ENCODE measurements at places on chromosomes 12 and 14. TPM values are rescaled to one million over a fixed set of nuclear protein-coding genes. Genes with fewer than 3 reads are reported as not detected.

TMEM179 gene
- total RNA-seq: not detected

DNA sequence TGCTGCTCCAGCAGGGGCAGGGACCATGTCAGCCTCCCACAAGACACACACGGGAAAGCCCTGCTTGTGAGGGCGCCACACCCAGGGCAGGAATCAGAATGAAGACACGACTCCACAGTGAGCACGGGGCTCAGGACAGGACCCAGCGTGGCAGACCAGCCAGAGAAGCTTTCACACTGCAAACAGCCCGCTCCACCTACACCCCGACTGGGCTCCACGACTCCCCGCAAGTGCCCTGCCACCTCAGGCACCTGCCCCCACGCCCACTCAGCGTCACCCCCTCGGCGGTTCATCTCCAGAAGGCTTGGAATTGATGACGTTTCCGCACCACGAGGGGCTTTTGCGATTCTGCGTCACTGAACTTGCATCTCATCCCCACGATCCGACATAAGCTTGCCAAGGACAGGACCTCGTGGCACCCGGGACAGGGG is 91.1 kb downstream of the FBXL14 start:
- H3K27ac ChIP-seq: no peak overlapping the region
- no peak for DNase-seq
- no peaks in the 10 kb centered on the region for H3K36me3 ChIP-seq
- H3K27me3 ChIP-seq: no peaks in the 10 kb centered on the region
- peaks cover 30% of the 10 kb centered on the region for H3K4me1 ChIP-seq

DNA sequence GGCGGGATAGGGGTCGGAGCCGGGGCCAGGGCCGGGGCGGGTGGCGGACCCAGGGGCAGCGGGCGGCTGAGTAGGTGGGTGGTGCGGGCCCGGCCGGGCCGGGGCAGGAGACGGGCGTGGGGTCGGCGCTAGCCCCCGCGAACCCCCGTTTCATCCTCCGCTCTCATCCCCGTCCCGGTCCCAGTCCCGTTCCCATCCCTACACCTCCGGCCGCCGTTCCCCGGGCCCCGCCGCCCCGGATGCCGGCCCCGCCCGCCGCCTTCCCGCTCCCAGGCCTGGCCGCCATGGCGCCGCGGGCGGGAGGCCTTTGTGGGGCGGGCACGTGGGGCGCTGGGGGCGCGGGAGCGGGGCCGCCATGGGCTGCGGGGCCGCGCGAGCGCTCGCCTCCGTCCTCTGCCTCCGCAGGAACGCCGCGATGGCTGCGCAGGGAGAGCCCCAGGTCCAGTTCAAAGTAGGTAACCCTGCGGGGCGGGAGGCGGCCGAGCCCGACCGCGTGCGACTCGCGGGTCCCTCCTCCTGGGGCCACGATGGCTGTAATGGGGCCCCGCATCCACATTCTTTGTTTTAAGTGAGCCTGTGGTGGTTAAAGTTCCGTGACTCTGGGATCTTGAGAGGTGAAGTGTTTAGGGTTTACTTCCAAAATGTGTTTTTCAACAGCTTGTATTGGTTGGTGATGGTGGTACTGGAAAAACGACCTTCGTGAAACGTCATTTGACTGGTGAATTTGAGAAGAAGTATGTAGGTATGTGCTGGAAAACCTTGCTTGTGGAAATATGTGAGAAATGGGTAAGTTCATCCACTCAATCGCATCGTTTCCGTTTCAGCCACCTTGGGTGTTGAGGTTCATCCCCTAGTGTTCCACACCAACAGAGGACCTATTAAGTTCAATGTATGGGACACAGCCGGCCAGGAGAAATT is 572 bp downstream of the RAN start:
- peak overlapping the region; percentile 99 for H3K27ac ChIP-seq
- no peak for DNase-seq
- H3K36me3 ChIP-seq: peaks cover 46% of the 10 kb centered on the region
- peak overlapping the region; percentile 95 for H3K4me3 ChIP-seq
- peaks cover 39% of the 10 kb centered on the region for H3K4me1 ChIP-seq

KLHDC1 gene
- 4.5 TPM for total RNA-seq

CLEC14A gene
- 12.7 TPM for total RNA-seq

MYO1A gene
- total RNA-seq: 0.38 TPM

DNA sequence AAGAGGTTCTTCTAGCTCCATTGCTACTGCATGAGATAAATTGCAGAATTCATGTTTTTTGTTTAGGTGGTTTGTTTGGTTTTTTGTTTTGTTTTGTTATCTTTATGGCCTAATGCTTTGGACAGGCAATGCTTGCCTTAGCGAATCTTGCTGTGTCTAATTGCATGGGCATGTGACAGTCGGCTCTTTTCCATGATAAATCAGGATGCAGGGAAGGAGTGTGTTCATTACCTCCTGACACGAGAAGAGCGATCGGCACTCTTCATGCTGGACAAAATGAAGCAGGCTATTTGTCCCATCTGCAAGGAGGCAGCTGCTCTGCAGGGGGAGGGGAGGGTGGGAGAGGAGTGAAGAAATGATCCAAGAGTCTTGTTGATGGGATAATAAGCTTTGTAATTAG is 6.5 kb downstream of the CCDC60 start:
- H3K4me3 ChIP-seq: no peak overlapping the region
- DNase-seq: no peak
- peaks cover 10% of the 10 kb centered on the region for H3K27me3 ChIP-seq
- H3K36me3 ChIP-seq: no peaks in the 10 kb centered on the region
- H3K27ac ChIP-seq: no peak overlapping the region

DNA sequence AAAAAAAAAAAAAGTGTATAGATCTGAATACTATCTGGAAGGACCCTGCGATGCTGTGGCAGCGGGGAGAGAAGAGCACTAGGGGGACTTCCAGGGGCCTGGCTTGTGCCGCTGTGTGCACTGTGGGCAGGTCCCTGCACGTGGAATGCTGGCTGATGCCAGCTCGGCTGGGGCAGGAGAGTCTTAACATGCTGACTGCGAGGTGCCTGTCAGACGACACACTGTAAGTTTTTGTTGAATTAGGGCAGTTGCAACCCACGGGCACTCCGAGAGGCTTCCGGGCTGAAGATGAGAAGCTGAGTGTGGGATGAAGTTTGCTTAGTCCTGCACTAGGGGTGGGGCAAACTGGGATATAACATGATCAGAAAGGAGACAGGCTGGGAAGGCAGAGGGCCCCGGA is 10.7 kb downstream of the GLT1D1 start:
- no peaks in the 10 kb centered on the region for H3K36me3 ChIP-seq
- no peaks in the 10 kb centered on the region for H3K4me1 ChIP-seq
- no peaks in the 10 kb centered on the region for H3K27me3 ChIP-seq
- DNase-seq: no peak

- no peaks in the 10 kb centered on the region for H3K27me3 ChIP-seq
- H3K36me3 ChIP-seq: no peaks in the 10 kb centered on the region
- H3K4me3 ChIP-seq: no peak overlapping the region
Observed at GRCh38 chr12:68119250-68119649, 40.3 kb downstream of the IFNG start.

KMT2D gene
- total RNA-seq: 29.4 TPM

CMA1 gene
- total RNA-seq: 0.53 TPM

DNA sequence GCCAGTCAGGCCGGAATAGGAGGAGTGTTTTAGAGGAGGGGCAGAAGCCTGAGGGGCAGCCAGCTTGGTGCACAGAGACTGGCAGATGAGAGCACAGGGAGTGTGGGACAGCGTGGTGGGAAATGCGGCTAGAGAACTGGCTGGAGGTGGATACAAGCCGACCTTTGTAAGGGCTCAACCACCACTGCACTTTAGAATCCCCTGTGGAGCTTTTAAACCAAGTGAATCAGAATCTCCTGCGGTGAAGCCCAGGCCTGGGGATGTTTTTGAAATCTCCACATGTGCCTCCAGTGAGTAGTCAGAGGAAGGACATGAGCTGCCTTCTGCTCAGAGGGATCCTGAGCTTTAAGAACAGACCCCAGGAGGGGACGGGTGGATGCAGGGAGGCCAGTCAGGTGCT is 10.9 kb upstream of the PCED1B start:
- no peak for DNase-seq
- no peak overlapping the region for H3K4me3 ChIP-seq
- no peaks in the 10 kb centered on the region for H3K27me3 ChIP-seq
- H3K36me3 ChIP-seq: no peaks in the 10 kb centered on the region
- no peaks in the 10 kb centered on the region for H3K4me1 ChIP-seq

DNA sequence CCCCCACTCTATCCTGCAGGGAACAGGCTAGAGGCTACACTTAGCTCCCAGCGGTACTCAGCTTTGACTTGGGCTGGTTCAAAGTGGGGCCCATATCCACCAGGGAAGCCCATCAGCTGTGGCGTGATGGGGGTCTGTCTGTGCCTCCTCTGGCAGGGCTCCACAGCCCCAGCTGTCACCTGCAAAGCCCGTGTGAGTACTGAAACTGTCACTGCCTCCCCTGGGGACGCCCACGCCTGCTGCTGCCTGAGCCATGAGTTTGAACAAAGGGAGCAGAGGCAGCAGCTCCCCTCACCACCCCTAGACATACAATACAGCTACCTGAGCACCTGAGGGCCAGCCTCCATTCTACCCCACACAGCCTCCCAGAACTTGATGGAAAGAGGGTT is 5.0 kb downstream of the REM2 start:
- H3K4me3 ChIP-seq: peak overlapping the region; percentile 48
- H3K27me3 ChIP-seq: no peaks in the 10 kb centered on the region
- no peaks in the 10 kb centered on the region for H3K36me3 ChIP-seq
- peak overlapping the region; percentile 86 for H3K27ac ChIP-seq
- DNase-seq: no peak

- H3K4me1 ChIP-seq: peaks cover 44% of the 10 kb centered on the region
- H3K4me3 ChIP-seq: no peak overlapping the region
- H3K27ac ChIP-seq: no peak overlapping the region
- no peaks in the 10 kb centered on the region for H3K27me3 ChIP-seq
Observed at GRCh38 chr12:111580737-111581136, 18.4 kb downstream of the ATXN2 start.

DNA sequence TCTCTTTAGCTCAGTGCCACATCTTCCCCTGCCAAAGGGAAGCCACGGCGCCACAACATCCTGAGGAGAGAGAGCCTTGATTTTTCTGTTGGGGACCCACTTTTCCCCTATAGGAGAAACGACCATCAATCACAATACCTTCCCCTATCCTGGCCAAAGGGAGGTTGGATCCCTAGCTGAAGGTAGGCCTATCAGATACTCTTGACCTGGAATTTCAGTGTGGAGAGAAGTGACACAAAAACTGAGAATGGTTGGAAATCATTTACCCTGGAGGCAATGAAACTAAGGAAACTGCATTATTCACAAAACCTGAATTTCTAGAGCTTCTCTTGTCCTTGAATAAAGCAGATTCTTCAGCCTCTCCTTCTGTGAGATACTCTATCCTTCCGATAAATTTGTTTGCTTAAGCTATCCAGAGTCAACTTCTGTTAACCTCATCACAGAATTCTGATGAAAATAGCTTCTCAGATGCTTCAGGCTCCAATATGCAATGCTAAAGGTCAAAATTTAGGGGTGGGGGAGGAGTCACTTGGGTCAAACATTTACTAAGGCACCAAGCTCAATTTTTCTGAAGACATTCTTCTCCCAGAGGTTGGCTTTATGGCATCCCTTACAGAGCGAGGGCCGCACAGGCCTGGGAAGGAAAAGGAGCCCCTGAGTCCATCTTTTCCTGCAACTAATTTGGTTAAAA is 27.0 kb upstream of the DUSP6 start:
- no peaks in the 10 kb centered on the region for H3K27me3 ChIP-seq
- no peak overlapping the region for H3K4me3 ChIP-seq
- no peak overlapping the region for H3K27ac ChIP-seq

DNA sequence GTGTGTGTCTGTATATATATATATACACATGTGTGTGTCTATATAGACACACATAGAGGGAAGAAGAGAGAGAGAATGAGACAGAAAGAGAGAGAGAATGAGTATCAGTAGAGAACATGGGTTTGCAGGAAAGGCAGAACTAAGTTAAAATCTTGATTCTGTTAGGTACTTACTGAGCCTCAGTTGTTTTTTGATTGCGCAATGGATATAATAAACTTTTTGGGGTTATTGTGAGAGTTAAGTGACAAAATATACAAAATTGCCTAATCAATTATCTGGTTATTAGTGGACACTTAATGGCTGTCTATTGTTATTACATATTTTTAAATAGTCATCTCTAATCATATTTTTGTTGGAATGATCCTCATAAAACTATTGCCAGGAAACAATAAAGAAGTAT is 169.0 kb downstream of the ETNK1 start:
- H3K27ac ChIP-seq: no peak overlapping the region
- H3K4me1 ChIP-seq: no peaks in the 10 kb centered on the region
- H3K4me3 ChIP-seq: no peak overlapping the region
- H3K36me3 ChIP-seq: no peaks in the 10 kb centered on the region

SDR9C7 gene
- total RNA-seq: 26.0 TPM

- H3K4me3 ChIP-seq: peak overlapping the region; percentile 76
- H3K36me3 ChIP-seq: no peaks in the 10 kb centered on the region
- DNase-seq: no peak
- H3K27me3 ChIP-seq: no peaks in the 10 kb centered on the region
Observed at GRCh38 chr14:81436296-81437138, 36.4 kb upstream of the STON2 start.

SDR39U1 gene
- 19.3 TPM for total RNA-seq

DNA sequence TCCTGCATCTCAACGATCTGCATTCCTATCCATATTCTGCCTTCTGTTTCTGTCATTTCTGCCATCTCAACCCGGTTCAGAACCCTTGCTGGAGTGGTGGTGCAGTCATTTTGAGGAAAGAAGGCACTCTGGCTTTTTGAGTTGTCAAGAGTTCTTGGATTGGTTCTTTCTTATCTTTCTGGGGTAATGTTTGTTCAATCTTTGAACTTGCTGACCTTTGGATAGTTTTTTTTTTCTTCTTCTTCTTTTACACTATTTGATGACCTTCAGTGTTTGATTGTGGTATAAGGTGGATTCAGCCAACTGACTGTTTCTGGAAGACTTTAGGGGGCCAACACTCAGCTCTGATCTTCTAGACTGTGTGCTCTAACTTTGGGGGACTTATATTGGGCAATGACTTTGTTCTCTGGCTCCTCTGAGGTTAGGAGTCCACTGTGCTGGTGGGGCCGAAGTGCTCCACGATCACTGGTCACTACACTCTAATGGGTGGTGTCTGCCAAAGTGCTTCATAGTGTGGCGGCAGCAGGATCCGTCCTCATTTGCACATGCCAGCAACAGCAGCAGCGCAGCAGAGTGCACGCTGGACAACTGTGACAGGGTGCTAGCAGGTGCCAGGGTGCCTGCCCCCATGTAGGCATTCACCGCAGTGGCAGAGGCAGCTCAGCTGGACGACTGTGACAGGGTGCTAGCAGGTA is 255.8 kb downstream of the FBXL14 start:
- no peak overlapping the region for H3K27ac ChIP-seq
- H3K4me3 ChIP-seq: no peak overlapping the region
- DNase-seq: no peak
- H3K27me3 ChIP-seq: no peaks in the 10 kb centered on the region

DNA sequence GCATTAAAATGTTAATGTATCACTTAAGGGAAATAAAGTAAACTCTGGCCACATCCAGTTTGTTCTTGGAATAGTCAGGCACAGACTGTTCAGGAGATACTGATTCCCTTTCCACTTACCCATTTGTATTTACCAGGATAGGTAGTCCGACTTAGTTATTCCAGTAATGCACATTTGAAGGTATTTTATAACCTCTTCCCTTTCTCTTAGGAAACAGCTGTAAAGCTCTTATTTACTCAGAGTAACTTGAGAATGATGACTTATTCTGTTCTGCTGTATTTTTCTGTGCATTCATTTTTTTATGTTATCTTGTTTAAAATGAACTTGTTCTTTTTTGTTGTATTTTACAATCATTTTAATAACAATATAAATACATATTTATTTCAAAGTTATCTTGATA is 78.0 kb downstream of the METTL25 start:
- no peaks in the 10 kb centered on the region for H3K4me1 ChIP-seq
- no peaks in the 10 kb centered on the region for H3K36me3 ChIP-seq
- no peak overlapping the region for H3K27ac ChIP-seq
- H3K4me3 ChIP-seq: no peak overlapping the region
- no peak for DNase-seq
